ENCODE measurements at places on chromosomes 7 and 10.

DNA sequence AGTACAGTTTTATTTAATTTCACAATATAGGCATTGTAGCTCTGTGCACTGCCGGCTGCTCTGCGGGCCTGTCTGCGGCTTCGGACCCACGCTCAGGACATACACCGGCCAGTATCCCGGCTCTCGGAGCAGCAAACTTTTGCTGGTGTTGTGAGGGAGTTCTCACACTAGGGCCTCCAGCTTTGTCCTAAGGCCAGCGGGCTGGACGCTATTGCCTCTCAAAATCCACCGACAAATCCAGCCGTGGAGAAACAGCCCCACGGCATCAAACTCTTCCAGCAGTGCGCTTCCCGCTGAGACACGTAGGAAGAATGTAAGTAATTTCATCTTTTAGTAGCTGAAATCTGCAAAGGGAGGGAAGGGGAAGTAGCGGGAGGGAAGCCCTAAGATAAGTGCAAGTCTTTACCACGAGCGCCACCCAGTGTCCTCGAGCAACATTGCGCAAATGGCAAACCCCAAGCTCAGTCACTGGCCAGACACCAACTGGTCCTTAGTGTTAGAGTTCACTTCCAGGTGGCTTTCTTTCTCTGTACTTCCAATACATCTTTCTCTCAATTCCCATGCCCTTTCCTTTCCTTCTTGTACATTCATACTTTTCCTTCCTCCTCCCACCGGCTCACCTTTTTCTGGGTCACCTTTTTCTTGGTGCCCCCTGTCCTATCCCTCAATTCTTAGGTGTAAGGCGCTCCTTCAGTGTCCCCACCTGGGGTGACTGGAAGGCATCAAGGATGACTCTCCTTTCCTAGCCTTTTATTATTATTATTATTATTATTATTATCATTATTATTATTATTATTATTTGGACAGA lies 3.0 kb upstream of the DLX5 start:
- DNase-seq = no peak

- DNase-seq = no peak
Measured at GRCh38 chr10:28587270-28587969, 54.5 kb downstream of the WAC start.

DNA sequence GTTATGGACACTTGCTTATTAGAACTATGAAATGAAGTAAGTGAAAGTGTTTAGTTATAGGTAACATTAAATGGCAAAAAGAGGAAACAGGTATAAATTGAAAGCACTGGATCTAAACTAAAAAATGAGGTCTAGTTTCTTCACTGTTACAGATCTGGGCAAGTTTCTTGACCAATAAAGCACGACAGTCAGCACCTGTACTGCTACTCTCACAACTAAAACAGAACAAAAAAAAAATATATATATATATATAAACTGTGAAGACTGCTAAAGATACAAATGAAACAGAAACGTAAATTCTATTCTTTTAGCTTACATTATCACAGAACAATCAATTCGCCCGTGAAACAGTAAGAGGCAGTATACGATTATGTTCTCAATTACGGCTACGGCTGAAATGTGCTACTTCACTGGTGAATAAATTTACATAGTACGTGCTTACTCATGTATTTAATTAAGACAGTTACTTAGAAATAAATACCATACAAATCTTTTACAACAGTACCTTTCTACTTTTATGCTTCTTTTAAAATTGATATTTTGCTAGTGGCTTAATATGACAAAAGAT lies 4.2 kb downstream of the AHR start:
- DNase-seq = no peak

GRCh38 chr10:84076540-84077195 lies 62.6 kb upstream of the GHITM start:
- no peak for DNase-seq

DNA sequence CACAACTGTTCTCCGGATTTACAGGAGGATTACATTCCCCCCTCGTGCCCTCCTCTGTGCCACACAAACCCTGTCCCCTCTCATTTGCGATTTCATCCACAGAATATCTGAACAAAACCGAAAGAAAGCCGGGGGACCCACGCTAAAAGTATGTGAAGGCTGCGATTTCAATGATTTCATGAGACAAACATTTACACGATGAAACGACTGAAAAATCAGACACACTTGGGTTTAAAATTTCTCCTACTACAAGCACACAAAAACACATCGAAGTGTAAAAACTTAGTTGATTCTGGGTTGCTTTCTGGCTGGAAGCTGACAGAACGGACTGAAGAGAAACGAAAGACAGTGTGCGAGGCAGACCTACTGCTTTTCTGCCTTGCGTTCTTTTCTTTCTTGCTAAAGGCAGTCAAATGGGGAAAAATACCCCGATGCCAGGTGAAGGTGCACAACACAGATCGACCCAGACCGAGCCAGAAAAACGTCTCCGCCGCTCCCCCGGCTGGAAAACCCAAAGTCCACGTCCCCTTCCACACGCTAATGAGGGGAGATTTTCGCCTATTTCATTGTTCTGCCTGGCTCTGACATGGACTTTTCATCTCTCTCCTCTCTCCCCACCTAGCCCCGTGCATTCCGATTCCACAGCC lies 1.2 kb downstream of the HIPK2 start:
- no peak for DNase-seq

DNA sequence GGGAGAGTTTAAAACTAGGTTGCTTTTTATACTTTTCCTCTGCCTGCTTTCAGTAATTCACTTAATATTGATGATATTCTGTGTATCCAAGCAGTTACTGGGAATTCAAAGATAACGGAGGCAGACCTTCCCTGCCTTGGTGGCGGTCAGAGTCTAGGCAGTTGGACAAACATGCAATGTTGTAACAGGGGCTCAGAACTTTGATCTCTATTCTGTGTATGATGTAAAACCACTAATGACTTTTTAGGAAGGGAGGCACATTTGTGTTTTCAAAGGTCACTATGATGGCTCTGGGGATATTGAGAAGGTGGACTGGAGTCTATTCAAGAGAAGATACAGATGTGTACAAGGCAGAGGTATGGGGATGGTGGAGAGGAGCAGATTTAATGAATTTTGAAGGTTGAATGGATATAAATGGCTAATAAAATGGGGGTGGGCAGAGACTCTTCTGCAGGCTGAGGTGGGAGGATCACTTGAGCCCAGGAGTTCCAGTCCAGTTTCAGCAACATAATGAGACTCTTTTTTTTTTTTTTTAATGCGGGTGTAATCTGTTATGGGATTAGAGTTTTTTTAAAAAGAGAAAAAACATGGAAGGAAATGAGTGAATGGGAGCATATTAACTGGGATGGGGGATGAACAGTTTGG lies 5.7 kb upstream of the PON2 start:
- DNase-seq = no peak

GRCh38 chr10:61989995-61990760 lies 88.7 kb downstream of the ARID5B start:
- DNase-seq = no peak

DNA sequence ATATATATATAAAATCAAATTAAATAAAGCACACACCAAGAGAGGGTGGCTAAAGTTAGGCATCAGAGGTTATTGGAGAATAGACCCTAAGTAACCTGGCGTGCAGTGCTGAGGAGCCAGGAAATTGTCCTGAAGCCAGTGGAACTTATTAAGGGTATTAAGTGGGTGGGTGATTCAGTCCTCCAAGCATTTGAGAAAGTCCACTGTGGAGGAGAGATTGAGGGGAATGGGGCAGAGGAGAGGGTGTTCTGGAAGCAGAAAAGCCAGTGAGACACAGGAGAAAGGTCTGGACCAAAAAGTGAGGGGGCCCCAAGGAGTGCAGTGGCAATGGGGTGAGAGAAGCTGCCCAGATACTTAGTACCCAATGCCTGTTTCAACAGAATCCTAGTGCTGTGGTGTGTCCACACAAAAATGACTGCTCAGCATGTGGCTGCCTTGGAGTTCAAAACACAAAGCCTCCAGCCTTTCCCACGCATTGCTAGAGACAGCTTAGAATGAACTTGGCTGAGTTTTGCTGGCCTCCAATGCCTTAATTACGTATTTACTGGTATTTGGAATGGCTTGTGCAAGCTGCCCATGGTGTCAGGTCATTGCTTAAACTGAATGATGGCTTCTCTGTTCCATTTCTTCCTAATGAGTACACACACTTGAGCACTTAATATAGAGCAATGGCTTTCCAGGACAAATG lies 44.9 kb upstream of the CHST15 start:
- no peak for DNase-seq

DNA sequence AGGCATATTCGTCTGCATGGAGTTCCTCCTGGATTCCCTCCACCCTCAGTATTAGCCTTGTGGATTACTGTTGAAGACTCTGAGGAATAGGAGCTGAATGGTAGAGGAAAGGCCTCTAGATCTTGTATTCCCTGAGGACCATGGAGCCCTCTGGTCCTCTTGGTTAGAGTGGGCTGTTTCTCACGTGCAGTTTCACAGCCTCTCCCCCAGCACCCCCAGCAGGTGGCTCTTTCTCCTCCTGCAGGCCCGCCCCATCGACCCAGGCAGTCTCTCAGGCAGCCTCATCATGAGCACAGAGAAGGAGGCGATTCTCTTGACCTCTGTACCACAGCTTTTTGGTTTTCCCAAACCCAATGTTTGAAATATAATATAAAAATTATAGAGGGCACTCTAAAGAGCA lies 102.0 kb downstream of the WNT2 start:
- DNase-seq = no peak

All from left forelimb (tissue), 1 donor.